ENCODE measurements at places on chromosomes 4 and X. TPM values are rescaled to one million over a fixed set of nuclear protein-coding genes. Genes with fewer than 3 reads are reported as not detected.

GRCh38 chr4:111678908-111679307, 466.3 kb upstream of the FAM241A start:
- no peak for DNase-seq

DNA sequence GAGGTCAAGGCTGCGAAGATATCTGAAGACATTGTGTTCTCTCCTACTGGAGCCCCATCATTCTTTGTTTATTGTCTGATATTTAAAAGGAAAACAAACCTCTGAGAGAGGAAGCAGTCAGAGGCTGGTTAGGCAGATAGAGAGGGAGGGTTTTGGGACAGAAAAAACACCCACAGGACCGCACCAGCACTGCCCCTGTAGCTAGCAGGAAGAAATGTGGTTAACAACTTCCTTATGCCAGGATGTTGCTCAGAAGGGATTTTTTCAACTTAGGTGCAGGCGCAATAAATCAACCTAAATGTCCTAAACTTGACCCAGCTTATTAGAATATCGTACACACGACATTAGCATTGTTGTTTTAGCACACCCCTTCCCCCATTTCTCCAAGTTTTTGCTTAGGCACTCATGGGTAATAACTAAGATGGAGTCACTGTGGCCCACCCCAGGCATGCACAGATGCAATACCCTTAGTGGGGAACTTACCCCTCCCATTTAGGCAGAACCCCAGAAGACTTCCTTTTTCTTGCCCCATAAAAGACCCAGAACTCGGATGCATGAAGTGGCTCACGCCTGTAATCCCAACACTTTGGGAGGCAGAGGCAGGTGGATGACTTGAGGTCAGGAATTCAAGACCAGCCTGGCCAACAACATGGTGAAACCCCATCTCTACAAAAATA, 2.8 kb upstream of the ZNF718 start:
- no peak for DNase-seq

GRCh38 chr4:59537246-59537886, 1662.8 kb upstream of the ADGRL3 start:
- no peak for DNase-seq

- no peak for DNase-seq
These were observed 99.8 kb upstream of the CASK start for GRCh38 chrX:42023122-42023521.

DNA sequence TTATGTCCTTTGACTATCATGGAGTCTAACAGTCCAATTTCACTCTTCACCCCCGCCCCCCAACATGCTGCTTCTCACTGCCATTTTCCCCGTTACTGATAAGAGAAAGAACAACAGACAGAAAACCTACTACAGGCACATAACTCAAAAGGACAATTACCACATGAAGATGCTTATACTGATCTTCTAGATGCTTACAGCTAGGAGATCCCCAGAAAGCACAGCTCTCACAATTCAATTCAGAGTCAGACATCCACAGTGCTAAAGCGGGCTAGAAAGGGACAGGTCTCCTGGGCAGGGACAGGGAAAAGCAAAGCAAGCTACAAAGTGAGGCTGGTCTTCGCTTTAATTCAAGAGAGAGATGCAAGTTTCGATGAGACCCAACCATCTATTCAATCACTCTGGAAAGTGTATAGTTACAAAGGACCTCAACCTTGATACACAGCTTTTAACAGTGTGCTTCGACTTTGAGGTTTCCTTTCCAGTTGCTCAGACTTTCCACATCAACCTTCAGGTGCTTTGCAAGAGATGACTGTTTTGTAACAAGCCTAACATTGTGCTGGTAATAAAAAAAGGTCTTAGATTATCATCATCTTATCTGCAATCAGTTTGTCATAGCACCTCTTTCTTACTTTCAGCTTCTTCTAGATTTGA, 60.9 kb downstream of the LEF1 start:
- DNase-seq: no peak

GRCh38 chr4:94332983-94333590, 9.5 kb downstream of the HPGDS start:
- DNase-seq: no peak

GRCh38 chr4:17027495-17027894, 129.1 kb upstream of the LDB2 start:
- DNase-seq: peak; percentile 48

- peak; percentile 44 for DNase-seq
These were observed 23.6 kb upstream of the TBC1D14 start for GRCh38 chr4:6885953-6886557.

DNA sequence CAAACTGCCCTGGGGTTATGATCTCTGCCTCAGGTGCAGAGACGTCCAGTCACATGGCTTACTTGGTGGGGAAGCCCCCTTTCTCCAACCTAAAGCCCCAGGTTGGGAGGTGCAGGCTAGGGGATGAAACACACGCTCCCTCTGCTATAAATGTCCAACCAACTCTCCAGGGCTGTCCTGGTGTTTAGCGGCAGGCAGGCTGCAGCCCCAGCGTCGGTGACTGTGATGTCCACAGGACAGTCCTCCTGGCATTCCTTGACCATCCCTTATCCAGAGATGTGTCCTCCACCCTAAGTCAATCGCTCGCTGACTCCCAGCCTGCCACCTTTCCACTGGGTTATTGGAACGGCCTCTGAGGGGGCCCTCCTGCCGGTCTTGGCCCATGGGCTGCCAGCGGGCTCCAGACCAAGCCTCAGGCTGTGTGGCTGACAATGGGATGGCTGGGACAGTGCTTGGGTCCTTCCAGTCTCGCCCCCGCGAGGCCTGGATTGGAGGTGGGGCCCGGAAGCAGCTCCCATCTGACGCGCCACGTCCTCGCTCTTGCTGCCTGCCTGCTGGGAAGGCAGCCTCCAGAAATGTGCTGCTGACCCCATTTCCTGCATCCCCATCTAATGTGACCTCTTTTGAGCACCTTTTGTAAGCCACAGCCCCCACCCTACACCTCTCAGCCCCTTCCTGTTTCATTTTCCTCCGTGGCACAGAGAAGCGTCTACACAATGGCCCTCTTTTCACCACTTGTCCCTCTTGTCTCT, 60.8 kb upstream of the ADRA2C start:
- no peak for DNase-seq

DNA sequence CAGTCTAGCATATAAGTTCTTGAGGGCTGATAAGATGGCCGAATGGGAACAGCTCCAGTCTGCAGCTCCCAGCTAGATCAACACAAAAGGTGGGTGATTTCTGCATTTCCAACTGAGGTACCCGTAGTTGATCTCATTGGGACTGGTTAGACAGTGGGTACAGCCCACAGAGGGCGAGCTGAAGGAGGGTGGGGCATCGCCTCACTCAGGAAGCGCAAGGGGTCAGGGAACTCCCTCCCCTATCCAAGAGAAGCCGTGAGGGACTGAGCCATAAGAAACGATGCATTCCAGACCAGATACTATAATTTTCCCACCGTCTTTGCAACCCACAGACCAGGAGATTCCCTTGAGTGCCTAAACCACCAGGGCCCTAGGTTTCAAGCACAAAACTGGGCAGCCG, 109.0 kb downstream of the RPS6KA6 start:
- DNase-seq: no peak

GRCh38 chr4:108556588-108557200, 63.7 kb upstream of the RPL34 start:
- no peak for DNase-seq

DNA sequence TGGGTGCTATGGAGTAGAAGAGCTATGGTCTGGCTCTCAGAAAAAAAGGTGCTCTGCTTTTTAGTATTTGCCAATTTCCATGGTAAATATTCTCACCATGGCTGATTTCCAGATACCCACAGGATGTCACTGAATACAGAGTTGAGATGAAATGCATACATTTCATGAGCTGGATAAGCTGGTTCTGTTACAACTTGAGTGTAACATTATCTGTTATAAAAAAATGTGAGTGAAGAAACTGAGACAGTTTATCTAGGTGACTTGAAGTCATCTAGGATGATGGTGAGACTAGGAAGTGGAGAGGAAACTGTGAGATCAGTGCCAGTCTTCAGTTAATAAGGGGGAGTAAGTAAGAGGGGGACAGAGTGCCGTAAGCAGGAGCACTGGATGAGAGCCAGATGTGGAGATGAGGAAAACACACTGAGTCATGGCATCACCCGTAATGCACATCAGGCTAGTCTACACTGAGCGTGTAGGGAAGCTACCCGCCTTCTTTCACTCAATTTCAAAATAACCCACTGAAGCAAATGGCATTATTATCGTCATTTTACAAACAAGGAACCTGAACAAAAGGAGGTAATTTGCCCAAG, 5.0 kb downstream of the HPSE start:
- DNase-seq: no peak

- DNase-seq: no peak
These were observed 9.5 kb downstream of the ASB5 start for GRCh38 chr4:176259330-176260090.

DNA sequence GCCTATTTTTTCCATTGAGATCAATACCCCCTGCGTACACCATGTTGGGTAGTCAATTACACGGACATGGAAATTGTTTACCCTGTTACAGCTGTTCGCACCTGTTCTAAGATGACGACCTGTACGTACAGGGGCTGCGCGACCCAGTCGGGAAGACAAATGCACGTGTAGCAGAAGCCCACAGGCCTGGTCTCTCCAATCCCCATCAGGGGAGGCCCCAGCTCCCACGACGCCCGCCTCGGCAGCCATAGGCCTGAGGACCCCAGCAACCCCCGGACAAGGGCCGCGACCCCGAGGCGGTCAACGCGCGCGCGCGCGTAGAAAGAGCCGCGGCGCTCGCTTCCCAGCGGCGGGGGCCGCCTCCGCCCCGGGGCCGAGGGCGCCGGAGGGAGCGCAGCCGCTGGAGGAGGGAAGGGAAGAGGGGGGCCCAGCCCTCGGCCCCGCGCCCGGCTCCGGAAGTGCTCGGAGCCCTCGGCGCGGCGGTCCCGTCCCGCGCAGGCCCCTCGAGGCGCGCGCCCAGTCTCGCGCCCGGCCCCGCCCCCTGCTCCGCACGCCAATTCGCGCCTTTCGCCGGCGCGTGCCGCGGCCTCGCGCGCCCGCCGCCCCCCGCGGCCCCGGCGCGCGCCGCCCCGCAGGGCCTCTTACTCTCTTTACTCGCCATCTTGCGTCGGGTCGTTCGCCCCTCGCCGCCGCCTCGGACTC, 618 bp downstream of the RBBP7 start:
- no peak for DNase-seq

DNA sequence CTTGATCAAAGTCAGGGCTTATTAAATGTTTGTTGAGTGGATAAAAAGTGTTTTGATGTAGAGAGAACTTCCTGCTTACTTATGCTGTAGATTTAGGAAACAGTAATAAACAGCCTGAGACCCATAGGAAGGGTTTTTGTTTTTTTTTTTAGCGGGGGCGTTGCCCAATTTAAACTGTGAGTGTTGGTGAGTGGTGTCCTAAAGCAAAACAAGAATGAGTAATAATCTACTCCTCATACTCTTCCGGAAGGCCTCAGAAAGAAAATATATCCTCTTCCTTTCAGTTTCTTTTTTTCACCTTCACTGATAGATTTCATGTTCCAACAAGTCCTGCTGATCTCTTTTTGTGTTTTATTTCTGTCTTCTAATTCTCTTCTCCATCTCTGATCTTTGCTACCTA, 104.4 kb upstream of the SCML1 start:
- DNase-seq: no peak

- DNase-seq: peak; percentile 99
These were observed 41.0 kb downstream of the FNIP2 start for GRCh38 chr4:158809611-158810486.

DNA sequence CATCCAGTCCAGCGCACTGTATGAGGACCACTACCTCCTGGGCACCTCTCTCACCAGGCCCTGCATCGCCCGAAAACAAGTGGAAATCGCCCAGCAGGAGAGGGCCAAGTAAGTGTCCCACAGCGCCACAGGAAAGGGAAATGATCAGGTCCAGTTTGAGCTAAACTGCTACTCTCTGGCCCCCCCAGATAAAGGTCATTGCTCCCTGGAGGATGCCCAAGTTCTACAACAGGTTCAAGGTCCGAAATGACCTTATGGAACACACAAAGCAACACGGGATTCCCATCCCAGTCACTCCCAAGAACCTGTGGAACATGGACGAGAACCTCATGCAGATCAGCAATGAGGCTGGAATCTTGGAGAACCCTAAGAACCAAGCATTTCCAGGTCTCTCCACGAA, 104.1 kb downstream of the PLS3 start:
- no peak for DNase-seq

DNA sequence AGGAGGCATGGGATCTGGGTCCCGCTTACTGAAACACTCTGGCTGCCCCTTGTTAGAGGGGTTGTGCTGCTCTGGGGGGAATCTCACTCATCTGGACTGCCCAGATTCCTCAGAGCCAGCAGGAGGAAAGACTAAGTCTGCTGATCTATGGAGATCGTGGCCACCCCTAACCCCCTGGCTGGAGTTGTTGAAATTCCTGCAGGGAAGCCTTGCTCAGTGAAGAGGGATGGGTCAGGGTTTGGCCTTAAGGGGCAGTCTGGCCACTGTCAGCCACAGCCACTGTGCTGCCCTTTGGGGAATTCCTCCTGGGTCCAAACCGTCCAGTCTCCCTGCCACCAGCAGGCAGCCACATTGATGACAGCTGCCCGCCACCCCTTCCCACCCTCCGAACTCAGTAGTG, 362.0 kb upstream of the AMOT start:
- no peak for DNase-seq

DNA sequence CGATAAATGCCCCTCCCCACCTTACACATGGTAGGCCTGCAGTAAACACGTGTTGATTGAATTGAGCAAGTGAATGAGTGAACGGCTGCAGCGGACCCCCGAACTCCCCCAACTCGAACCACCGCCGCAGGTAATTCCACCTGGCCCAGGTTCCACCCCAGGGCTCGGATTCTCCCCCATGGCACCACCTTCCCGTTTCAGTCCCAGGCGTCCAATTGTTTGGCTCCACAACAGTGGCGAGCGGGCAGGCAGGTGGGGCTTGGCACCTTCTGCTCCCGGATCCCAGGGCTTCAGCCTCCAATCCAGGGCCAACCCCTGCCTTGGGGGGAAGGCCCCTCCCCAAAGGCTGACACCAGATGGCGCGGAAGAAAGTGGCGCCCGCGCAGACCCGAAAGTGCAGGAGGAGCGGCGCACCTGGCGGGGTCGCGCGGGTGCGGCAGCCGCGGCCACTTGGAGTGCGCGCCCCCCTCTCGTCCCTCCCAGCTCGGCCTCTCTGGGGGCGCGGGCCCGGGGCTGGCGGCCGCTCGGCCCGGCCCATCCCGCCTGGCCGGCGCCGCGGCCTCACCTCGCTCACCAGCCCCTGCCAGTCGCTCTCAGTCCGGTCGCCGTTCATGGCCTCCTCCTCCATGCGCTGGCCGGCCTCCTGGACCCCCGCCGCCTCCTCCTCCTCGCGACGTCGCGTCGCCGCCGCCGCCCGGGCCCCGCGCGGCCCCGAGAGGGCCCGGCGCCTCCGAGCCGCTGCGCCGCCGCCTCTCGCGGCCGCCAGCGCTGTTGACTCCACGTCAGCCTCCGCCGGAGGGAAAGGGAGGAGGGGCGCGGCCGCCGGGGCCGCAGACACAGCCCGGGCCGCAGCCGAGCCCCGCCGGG, at the start of gene CCDC149:
TSS of gene CCDC149 (minus strand) at position 791 of the 867 bp plus-strand sequence. CDS start at position 613, 178 bp downstream.
- no peak for DNase-seq

Gene ARHGEF6
- total RNA-seq: 1.6 TPM

Gene SGMS2
- 64.3 TPM for total RNA-seq

Gene CTPS2
- 21.3 TPM for total RNA-seq

Gene CT45A10
- not detected for total RNA-seq

Gene POU4F2
- not detected for total RNA-seq

Data from kidney epithelial cell (primary cell).